Tongue (tissue), 3 donors: ENCODE measurements at places on chromosomes 7 and 10. TPM values are rescaled to one million over a fixed set of nuclear protein-coding genes. Genes with fewer than 3 reads are reported as not detected.

CXCL12 gene
- 121 TPM for total RNA-seq

OGDH gene
- total RNA-seq = 198 TPM

DNA sequence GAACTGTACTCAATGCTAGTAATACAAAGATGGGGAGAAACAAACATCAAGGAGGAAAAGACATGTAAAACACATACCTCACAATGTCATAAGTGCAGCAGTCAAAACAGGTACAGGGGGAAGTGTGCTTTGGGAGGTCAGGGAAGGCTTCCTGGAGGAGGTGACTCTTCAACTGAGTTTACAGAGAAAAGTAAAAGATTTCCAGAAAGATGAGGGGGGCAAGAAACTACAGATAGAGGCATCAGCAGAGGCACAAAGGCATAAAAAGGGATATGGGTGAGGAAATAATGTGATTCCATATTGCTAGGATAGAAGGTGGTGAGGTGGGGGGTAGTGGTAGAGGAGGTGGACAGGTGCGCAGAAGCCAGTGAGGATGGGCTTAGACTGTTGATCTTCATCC lies 95.0 kb downstream of the LSM5 start:
- no peak for DNase-seq

PNLIP gene
- total RNA-seq = 1.8 TPM

DNA sequence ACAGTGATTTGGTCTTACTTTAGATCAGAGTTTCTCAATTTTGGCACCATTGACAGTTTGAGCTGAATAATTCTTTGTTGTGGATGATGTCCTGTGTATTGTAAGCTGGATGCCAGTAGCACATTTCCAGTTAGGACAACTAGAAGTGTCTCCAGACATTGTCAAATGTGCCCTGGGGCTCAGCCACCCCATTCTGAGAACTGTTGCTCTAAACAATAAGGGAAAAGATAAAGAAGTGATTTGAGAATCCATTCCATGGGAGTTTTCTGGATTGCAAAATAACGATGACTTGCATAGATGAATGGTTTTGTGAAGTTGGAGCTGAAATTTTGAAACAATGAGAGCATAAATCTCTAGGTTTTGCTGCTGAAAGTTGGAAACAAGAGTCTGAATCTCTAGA lies 44.6 kb downstream of the NUP205 start:
- DNase-seq = no peak

DNA sequence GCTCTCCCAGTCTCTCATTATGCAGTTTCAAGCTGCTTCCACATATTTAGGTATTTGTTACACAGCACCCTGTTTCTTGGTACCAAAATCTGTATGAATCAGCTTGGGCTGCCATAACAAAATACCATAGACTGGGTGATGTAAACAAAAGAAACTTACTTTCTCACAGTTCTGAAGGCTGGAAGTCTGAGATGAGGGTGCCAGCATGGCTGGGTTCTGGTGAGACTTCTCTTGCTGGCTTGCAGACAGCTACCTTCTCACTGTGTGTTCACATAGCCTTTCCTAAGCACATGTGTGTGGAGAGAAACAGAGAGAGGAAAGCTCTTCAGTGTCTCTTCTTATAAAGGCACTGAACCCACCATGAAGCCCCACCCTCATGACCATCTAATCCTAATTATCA lies 15.7 kb upstream of the CBLL1 start:
- DNase-seq = no peak

MYH16 gene
- not detected for total RNA-seq

PAPSS2 gene
- 19.8 TPM for total RNA-seq

- DNase-seq = no peak
Measured at GRCh38 chr10:48538611-48539010, 66.3 kb downstream of the ARHGAP22 start.
